Spleen (tissue), 13 donors: ENCODE measurements at places on chromosomes 13 and 19.

- no peak for DNase-seq
These were observed 28.7 kb downstream of the CYP4F2 start for GRCh38 chr19:15869109-15869555.

GRCh38 chr19:40508739-40509260 is 42.0 kb downstream of the SPTBN4 start:
- no peak for DNase-seq

- DNase-seq, result no peak
These were observed 420.8 kb upstream of the GPC6 start for GRCh38 chr13:92805766-92806165.

DNA sequence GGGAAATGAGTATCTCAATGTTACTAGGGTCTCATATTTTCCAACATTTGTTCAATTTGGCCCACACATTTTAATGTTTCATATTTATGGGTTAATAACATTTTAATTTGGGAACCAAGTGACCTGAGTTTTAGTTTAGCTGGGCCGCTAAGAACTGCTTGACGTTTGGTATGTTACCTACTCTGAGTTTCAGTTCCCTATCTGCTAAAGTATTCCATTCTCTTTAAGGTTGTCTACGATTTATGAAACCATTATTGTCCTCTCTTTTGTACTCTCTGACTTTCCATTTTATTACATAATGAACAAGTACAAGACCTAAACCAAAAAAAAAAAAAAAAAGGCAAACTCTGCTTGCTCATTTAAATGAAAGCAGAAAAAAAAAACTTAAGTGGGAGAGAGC is 89.9 kb downstream of the FGF14 start:
- DNase-seq, result no peak

- no peak for DNase-seq
These were observed 105.0 kb downstream of the SPRY2 start for GRCh38 chr13:80235967-80236302.

GRCh38 chr13:20442798-20443381 is 82.8 kb downstream of the CRYL1 start:
- DNase-seq, result no peak

GRCh38 chr13:97438856-97439595 is 5.1 kb downstream of the RAP2A start:
- no peak for DNase-seq

DNA sequence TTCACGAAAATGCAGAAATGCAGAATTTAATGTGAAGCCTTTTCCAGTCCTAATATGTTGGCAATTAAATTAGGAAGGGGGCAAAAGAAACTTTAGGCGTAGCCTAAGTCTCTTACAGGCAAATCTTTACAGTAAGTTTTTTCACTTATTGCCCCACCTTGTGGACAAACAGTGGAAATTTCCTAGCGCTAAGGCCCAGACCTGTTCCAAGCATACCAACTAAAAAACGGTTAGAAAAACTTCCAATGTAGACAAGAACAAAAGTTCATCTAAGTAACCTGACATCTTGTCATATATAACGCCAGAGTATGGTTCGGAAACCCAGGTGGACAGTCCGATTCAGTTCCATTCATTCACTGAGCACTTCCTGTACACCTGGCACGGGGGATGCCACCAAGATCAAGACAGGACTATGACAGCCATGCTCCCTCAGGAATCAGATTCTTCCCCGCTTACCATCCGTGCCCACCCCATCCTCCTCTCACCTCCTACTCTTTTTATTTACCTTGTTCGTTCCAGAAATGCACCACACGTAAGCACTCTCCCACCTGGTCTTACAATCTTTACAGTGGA is 4.9 kb downstream of the ZAR1L start:
- DNase-seq, result no peak

GRCh38 chr19:55452749-55453346 is 8.6 kb downstream of the ISOC2 start:
- DNase-seq, result no peak

DNA sequence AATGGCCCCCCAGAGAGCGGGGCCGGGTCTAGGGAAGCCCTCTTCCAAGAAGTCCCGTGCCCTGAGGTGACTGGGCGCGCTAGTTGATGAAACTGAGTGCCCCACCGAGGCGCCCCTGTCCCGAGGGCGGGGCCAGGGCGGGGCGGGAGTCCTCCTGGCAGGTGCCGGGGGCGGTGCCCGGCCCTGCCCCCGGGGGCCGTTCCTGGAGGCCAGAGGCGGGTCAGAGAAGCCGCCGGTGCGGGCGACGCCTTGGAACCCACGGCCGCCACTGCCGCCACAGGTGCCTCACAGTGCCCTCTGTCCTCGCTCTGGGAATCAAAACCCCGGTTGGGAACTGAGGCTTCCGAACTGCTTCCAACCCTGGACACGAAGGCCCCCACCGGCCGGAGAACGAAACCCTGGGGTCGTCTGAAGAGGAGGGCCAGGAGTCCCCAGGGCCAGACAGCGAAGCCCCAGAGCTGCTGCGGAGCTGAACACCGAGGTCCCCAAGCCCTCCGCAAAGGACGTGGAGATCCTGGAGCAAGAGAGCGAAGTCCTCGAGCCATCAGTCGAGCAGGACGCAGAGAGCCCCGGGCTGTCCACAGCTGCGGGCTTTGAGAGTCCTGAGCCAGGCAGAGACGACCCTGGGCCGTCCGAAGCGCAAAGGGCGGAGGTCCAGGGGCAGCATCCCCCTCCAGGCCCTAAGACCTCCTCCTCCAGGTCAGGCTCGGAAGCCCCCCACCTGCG is at the start of gene MISP3:
MISP3 (plus strand) TSS at position 252 of the 726 bp plus-strand sequence. CDS start 524 bp downstream, outside the sequence.
- DNase-seq, result peak; percentile 86

- DNase-seq, result no peak
These were observed 449.9 kb downstream of the KLF12 start for GRCh38 chr13:73684286-73684685.

DNA sequence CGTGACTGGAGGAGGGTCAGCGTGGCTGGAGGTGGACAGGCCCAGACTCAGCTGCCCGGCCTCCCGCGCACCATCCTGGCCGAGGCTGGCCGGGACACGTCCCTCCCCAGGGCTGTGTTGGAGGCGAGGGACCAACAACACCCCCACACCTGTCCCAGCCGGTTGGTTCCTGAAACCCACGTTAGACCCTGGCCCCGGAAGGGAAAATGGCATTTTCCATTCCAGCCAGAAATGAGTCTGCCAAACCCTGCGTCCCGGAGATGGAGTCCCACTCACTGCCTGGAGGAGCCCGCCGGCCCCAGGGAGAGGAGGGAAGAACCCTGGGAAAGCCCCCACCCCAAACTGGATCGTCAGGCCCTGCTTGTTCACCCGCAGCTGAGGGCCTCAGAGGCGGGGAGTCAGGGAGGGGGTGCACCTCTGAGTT is 4.8 kb upstream of the WDR18 start:
- no peak for DNase-seq

DNA sequence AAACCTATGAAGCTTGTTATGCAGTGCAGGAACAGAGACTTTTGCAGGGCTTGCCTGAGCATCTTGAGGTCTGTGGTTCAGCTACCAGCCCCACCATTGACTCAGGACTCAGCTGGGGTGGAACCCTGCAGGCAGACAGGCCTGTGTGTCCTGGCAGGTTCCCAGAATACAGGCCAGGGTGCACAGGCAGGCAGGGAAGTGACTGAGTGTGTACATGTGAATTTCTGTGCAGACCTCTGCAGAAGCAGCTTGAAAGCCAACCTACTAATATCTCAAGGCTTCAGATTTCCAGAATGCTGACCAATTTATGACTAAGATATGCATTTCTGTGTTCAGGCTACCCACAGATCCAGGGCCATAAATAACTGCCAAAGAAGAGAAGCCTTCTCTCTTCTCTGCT is 254.4 kb downstream of the DLEU7 start:
- DNase-seq, result no peak

DNA sequence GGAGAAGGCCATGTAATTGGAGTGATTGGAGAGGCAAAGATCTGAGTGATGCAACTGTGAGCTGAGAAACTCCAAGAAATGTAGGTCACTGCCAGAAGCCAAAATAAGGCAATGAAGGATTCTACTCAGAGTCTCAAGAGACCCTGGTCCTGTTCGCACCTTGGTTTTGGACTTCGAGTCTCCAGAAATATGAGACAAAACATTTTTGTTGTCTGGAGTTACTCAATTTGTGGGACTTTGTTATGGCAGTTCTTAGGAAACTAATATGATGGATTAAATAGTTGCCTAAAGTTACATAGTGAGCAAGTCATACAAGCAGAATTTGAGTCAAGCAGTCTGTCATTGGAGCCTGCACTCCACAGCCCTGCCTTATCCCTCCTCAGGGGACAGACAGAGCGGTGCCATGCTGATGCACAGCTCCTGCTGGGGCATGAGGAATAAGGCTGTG is 104.2 kb downstream of the ITGBL1 start:
- DNase-seq, result no peak

DNA sequence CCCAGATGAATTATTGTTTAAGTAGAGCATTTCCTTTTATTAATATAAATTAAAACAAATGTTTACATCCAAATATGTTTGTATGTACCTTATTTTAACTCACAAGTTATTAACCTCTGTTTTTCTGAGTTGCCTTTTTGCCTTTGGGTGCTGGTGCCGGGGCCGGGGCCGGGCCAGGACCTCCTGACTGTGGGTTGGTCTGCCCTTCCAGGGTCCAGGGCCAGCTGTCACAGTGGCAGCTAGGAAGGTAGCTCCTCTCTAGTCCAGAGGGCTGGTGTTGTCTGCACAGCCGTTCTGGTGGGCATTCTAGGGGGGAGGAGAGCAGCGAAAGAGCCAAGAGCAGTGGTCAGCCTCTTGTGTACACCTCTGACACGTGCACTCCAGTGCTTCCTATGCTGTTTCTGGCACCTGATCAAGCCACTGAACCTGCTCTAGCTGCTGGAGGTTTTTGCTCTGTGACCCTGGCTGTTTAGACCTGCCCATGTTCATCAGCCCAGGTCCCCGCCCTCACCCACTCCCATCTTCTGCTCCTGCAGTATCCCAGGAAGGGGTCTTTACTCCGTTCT is 2.0 kb upstream of the UBA2 start:
- no peak for DNase-seq
